ENCODE measurements at places on chromosomes 2 and 18.

DNA sequence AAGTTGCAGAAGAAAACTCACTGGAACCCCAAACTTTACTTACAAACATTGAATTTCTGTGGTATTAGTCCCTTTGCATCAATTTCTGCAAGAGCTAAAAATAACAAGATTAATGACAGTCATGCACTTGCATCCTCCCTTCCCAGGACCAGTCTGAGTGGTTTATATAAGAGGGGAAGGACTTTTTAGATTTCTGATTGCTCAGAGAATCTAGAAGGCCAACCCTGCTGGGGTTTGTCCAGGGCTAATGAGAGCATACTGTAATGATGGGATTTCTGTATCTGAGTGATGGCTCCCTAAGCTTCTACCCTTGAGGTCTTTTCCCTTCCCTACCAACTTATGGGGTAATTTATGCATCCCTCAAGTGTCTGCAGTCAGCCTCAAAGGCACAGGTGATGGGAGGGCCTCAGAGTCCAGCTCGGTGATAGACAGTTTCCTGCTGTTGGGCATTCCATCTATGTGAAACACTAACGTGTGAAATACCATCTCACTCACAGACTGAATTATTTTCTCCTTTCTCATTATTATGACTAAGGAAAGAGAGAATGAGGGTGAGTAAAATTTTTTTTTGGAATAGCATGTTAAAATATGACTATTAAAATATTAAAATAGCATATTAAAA, 556.3 kb downstream of the RIT2 start:
- no peak for DNase-seq

DNA sequence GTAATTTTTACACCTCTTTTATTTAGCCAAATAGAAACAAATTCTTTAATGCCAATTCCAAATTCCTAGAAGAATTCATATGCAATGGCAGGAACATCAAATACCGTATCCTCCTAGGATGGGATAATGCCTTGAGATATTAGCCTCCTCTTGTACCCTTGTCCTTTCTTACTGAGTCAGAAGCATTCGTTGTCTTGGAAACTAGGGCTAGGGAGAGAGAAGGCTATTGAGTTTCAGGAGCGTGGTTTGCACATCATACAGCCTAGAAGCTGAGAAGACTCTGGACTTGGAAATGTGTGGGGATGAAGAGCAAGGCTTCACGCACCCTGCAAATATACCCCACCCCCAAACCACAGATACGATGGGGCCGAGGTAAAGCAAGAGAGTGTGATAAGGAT, 300.7 kb downstream of the SP3 start:
- DNase-seq, result no peak

- no peak for DNase-seq
Measured at GRCh38 chr18:61687317-61687716, 205.5 kb downstream of the RNF152 start.

DNA sequence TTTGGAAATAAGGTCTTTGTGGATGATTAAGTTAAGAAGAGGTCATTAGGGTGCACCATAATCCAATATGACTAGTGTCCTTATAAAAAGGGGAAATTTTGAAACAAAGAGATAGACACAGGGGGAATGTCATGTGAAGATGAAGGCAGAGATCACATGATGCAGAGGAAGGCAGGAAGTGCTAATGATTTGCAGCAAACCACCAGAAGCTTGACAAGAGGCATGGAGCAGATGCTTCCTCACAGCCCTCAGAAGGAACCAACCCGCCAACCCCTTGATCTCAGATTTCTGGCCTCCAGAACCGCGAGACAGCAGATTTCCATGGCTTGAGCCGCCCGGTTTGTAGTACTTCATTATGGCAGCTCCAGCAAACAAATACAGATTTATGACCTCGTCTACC, 17.4 kb upstream of the SMARCAL1 start:
- no peak for DNase-seq

GRCh38 chr2:168119515-168120141, 127.8 kb downstream of the STK39 start:
- DNase-seq, result no peak

DNA sequence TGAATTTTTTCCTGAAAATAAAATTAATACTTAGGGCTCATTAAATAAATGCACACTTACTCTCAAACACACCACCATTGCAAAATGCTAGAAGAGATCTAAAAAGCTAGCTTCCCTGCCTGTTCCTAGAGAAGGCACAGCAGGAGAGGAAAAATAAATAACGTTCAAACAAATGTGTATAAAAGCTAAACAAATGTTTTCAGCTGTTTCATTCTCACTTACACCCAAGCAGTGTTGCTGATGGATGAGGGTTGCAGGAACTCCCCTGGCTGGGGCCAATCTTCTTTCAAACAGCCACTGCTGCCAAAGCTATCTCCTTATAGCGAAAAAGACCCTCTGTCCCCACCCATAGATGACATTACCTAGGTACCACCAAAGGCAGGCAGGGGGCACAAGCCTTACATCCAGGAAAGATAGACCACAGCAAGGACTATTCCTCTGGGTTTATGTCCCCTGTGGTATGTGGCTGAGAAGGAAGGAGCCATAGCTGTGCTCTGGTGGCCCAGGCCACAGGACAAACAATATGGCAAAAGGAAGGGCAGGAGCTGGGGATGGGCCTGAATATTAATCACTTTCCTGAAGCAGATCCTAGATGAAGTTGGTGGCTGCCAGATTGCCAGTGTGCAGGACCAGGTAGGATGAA, 214.6 kb downstream of the TTC32 start:
- no peak for DNase-seq

DNA sequence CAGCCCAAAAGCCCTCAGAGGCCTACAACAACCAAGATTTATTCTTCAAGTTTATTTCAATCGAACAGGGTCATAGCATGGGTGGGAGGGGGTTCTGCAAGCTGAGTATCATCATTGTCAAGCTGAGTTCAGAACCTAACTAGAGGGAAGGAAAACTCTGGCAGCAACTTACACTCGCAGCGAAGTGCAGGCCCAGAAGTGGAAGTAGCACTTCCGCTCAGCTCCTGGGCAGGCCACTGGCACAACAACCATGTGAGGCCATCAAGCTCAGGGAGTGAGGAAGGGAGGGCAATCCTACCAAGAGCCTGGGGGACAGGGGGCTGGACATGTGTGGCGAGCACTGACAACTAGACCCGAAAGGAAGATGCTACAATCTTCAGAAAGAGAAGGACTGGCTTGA, 4.8 kb downstream of the UXS1 start:
- DNase-seq, result no peak

DNA sequence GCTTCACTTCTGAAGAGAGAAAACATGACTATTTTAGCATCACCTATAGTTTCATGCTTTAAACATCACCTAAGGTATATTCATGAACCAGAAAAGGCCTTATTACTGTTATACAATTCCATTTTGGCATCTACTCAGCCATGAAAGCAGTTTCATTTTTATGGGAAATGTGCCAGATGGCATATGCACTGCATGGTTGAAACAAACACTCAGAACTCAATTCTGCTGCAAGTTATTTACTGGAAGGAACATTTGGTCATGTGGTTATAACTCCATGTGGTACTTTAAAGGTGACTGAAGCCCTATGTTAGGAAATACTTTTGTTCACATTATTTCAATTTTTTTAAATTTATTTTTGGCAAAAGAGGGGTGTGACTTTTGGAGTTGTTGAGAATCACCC, 287.5 kb upstream of the CRIM1 start:
- no peak for DNase-seq

DNA sequence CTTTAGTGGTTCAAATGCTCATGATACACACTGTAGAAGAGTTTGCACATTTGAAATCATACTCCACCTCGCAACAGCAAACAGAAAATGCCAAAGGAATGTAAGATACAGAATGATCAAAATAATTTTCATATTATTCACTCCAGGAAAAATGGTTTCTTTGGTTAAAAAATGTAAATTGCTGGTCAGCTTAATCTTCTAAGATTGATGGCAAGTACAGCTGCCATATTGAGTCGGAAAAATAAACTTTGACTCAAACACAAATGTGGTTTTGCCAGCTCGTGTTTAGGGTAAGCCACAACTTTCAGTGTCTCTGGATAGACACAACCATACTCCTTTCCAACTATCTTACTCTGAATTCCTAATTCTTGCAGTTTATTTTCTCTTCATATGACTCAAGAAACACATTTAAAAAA, 154.9 kb upstream of the SMIM21 start:
- no peak for DNase-seq

All from NCI-H2107 (cell line).